ENCODE measurements at places on chromosomes 5 and 9.

- no peak for DNase-seq
Observed at GRCh38 chr9:80163889-80164288, 592.1 kb downstream of the TLE4 start.

DNA sequence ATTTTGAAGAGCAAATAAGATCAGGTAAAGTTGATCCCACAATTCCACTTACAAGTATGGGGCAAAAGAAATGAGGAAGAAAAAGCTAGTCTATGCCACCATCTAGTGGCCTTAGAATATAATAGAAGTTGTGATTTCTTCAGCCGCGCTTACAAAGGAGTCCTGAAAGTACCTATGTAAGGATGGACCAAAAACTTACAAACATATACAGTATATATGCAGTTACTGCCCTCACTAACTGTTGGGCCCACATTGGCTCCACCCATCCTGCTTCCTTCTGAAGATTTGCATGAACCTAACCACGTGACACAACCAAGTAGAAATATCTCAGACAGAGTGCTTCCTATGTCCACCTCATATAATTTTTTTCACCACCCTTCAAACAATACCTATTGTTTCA is 11.7 kb upstream of the OR13D1 start:
- no peak for DNase-seq

DNA sequence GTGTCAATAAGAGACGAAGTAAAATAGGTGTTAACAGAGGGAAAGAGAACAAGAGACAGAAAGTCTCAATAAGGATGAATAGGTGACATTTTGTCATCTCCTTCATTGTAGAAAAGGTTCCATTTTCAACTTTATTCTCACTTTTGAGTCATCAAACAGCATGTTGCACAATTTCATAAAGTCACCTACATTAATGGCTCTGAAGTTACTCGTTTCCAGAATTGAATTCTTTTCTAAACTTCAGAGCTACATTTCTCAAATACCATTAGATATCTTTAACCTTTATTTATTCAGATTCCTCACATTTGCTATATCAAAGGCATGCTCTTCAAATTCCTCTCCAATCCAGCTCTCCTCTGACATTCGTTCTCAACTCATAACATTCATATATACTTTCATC is 13.1 kb downstream of the ADAMTS6 start:
- no peak for DNase-seq

DNA sequence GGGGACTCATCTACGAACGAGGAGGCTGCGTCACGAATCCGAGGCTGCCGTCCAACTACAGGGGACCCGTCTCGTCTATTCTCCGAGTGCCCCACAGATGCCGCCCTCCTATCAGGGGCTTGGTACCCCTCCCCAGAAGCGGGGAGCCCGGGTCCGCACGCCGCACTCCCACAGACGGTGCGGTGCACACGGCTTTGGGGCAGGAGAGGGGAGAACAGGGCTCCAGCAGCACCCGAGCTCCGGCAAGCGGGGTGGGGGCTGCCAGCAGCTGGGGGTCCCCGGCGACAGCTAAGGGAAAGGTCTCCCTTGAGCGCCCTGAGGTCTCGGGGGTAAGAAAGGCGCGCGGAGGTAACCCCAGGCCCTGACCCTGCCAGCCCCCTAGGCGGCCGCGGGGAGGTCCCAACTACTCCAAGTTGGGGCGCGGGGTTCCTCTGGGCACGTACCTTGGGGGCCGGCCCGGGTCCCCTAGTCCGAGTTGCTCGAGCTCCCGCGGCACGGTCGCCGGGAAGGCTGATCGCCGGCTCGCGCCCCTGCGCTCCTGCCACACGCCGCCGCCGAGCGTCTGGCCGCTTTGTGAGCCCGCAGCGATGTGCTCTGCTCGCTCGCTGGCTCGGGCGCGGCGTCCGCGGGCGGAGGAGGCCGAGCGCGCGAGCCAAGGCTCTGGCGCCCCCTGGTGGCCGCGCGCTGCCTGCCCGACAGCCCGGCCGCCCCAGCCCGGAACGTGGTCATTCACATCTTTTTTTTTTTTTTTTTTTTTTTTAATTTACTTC is at the start of gene SPOCK1:
SPOCK1 (minus strand) TSS at position 591 of the 770 bp plus-strand sequence.
- peak; percentile 84 for DNase-seq

DNA sequence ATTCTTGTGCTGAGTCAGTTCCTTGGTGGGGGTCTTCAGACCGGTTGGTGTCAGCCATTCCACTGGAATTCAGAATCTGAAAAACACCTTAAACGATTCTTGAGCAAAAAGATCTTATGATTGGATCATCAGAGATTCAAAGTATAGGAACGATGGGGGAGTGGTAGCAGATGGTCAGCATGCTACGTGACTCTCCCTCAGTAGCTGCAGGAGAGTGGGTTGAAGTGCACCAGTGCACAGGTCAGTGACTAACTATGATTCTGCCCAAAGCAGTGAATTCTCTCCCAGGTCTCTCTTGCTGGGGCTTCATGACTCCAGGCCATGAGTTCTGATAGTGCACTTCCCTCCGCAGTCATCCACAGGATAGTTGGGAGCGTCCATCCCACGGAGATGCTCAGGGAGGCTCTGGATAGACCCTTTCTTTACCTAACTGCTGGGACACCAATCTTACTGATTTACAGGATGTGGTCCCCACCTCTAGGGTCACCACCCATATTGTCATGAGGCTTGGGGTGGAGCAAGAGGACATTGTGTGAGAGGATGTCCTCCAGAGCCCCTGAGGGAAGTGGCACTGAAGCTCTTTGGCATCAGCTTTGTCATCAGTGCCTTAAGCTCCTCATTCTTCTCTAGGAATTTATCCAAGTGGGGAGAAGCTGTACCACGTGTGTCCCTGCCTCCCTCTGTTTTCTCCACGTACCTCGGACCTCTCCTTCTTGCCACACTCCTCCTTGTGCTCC is 62.0 kb downstream of the RASGRF2 start:
- DNase-seq = no peak

- DNase-seq = no peak
Observed at GRCh38 chr5:177426566-177427210, at the start of gene GRK6. Gene GRK6 (plus strand): TSS chr5:177426676. CDS start chr5:177426846, 170 bp downstream.

DNA sequence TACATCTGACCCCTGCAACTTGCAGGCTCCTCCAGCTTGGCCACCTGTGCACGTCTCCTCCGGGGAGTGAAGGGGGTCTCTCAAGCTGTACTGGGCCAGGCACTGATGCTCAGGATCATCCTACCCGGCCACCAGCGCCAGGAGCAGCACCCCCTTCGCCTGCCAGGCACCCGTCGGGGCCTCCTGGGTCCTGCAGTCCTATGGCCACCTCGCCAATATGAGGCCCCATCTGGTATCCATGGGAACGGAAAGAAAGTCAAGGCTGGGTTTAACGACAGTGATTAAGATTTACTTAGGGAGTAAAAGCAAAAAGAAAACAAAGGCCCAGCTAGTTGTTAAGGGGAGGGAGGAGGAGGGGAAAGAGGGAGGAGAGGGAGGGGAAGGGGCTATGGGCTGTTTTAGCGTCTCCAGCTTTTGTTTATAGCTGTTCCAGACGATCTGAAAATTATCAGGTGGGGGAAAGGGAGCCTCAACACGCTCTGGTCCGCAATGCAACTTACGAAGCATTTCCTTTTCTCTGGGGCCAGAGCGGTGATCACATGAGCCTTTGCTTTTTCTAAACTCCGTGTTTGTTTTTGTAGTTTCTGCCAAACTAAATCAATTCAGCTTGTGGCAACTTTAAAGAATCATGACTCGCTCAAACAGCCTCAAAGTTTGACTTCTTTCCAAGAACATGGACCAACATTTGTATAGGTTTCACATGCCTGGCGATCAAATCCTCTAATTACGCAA is 132.4 kb downstream of the ROR2 start:
- no peak for DNase-seq

DNA sequence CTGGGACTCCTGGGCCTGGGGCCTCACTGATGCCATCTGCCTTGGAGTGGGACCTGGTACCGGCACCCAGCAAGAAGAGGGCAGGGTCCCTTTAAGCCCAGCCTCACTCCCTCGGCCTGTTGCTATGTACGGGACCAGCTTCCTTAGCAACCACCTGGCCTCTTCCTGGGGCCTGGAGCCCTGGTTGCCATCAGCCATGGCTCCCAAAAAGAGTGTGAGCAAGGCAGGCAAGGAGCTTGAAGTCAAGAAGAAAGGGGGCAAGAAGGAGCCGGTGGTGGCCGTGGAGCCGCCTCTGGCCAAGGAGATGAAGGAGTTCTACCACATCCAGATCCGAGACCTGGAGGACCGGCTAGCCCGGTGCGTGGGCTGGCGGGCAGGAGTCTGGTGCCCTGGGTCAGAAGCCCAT is at the start of gene CFAP157:
CFAP157 (plus strand) TSS at position 153 of the 406 bp plus-strand sequence; CDS start at position 197, 44 bp downstream.
- no peak for DNase-seq

DNA sequence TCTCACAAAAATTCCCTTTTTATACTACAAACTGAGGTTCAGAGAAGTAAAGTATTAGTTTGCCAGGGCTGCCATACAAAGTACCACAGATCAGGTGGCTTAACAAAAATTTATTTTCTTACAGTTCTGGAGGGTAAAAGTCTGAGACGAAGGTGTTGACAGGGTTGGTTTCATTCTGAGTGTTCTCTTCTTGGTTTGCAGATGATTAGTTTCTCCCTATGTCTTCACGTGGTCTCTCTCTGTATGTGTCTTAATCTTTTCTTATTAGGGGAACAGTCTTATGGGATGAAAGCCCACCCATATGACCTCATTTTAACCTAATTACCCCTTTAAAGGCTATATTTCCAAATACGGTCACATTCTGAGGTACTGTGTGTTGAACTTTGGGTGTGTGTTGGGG is 274.2 kb downstream of the BRINP1 start:
- no peak for DNase-seq

GRCh38 chr5:139974661-139975060 is 68.4 kb downstream of the NRG2 start:
- DNase-seq = no peak

GRCh38 chr5:35248843-35249780 is 18.8 kb upstream of the PRLR start:
- DNase-seq = no peak

DNA sequence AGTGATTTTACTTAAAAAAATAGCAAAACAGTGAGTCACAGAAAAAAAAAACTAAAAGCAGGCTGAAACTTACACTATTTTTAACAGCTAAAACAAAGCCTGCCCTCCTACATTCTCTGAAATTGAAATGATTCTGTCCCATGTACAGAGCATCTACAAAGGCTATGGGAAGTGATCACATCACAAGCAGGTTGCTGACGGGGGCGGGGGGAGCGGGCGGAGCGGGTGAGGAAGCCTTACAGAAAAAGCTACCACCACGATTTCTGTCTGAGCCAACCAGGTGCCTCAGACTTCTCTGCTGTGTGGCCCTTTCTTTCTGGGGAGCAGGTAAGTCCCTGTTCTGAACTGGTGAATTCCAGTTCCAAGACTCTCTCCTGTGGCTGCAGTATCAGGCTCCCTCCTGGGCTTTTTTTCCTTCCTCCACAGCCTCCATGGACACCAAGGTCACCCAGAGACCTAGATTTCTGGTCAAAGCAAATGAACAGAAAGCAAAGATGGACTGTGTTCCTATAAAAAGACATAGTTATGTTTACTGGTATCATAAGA is 104.9 kb downstream of the ANKRD18B start:
- no peak for DNase-seq

GRCh38 chr9:95286151-95286550 is 31.4 kb downstream of the FANCC start:
- no peak for DNase-seq

GRCh38 chr5:98557916-98558315 is 215.5 kb upstream of the RGMB start:
- no peak for DNase-seq

DNA sequence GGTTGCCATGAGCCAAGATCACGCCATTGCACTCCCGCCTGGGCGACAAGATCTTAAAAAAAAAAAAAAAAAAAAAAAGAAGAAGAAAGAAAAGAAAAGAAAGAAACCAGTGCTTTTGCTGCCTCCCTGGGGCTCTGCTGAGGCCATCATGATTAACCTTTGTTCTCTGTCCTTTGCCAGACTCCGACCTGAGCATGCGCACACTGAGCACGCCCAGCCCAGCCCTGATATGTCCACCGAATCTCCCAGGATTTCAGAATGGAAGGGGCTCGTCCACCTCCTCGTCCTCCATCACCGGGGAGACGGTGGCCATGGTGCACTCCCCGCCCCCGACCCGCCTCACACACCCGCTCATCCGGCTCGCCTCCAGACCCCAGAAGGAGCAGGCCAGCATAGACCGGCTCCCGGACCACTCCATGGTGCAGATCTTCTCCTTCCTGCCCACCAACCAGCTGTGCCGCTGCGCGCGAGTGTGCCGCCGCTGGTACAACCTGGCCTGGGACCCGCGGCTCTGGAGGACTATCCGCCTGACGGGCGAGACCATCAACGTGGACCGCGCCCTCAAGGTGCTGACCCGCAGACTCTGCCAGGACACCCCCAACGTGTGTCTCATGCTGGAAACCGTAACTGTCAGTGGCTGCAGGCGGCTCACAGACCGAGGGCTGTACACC is 251.7 kb downstream of the MARCHF11 start:
- DNase-seq = no peak

- DNase-seq = no peak
Observed at GRCh38 chr5:137328991-137329390, 170.1 kb downstream of the SPOCK1 start.

DNA sequence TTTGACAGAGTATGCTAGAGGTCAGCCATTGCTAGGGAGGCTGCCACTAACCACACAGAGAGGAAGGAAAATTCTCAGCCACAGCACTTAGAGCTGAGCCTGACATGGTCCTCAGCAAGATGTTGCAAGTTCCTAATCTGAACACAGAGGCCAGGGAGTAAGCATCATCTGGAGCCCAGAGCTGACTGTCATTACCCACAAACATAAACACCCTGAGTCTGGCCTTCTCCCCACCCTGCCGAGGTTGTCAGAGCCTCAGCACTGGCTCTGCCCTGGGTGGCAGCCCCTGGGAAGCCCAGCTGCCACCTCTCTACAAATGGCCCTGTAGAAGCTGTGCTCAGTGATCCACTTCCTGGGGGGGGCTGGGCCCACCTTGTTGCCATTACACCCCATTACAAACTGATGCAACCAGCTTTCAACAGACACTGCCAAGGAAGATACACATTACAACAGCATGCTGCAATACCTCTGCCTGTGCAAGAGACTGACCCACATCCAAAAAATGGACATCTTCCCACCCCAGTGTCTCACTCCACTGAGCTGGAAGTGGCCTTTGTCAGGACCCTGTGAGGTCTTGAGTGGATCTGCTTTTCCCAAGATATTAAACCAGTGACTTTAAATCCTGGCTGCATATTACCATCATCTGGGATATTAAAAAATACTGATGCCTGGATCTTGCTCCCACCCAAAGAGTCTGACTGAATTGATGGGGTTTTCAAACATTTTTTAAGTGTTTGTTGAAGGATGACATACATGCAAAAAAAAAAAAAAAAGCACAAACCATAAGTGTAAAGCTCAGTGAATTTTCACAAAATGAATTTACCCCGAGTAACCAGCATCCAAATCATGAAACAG is 33.0 kb downstream of the IRF1 start:
- DNase-seq = no peak

- DNase-seq = no peak
Observed at GRCh38 chr5:9212605-9213004, 333.3 kb downstream of the SEMA5A start.

GRCh38 chr9:135783540-135784245 is 81.7 kb downstream of the KCNT1 start:
- DNase-seq = no peak
